ENCODE measurements at places on chromosomes 13 and 19. TPM values are rescaled to one million over a fixed set of nuclear protein-coding genes. Genes with fewer than 3 reads are reported as not detected.

- H3K36me3 ChIP-seq: no peaks in the 10 kb centered on the region
- H3K27me3 ChIP-seq: peaks cover 44% of the 10 kb centered on the region
- DNase-seq: peak; percentile 5
Observed at GRCh38 chr19:5293612-5294378, 46.8 kb downstream of the PTPRS start.

GRCh38 chr19:48680436-48681126, 7.8 kb upstream of the NTN5 start:
- H3K4me1 ChIP-seq: peaks cover 15% of the 10 kb centered on the region
- DNase-seq: no peak
- no peak overlapping the region for H3K27ac ChIP-seq
- H3K27me3 ChIP-seq: no peaks in the 10 kb centered on the region
- no peak overlapping the region for H3K4me3 ChIP-seq

The GPR12 gene
- not detected for total RNA-seq

DNA sequence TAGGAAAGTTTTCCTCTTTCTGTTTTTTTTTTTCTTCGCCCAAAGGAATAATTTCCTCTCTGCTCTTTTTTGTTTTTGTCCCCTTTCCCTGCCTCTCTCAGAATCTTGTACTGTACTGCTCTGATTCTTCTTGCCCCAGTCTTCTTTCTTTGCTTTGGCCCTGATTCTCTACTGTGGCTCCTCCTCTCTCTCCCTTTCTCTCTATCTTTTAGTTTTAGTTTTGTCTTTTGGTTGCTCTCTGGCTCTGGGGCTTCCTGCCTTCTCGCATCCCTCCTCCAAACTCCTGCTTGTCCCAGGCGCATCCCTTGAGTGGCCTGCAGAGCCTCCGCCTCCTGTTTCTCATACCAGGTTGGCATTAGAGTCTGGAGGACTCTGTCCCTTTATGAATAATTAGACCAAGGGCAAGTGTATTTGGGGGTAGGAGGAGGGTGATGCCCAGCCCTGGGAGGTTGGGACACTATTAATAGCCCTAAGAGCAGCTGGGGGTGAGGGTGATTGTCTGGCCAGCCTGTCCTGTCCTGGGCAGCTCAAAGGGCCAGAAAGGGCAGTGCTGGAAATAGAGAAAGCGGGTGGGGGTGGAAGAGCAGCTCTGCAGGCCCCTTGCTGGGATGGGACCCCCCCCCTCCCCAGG, 39.1 kb downstream of the LYL1 start:
- H3K36me3 ChIP-seq: no peaks in the 10 kb centered on the region
- H3K4me3 ChIP-seq: no peak overlapping the region
- H3K4me1 ChIP-seq: peaks cover 16% of the 10 kb centered on the region
- H3K27ac ChIP-seq: no peak overlapping the region

The PINLYP gene
- 16.0 TPM for total RNA-seq

GRCh38 chr19:42306646-42307045, 4.2 kb upstream of the PAFAH1B3 start:
- H3K36me3 ChIP-seq: no peaks in the 10 kb centered on the region
- H3K27me3 ChIP-seq: peaks cover 12% of the 10 kb centered on the region
- H3K4me1 ChIP-seq: peaks cover 9% of the 10 kb centered on the region

The SULT2A1 gene
- total RNA-seq: not detected

DNA sequence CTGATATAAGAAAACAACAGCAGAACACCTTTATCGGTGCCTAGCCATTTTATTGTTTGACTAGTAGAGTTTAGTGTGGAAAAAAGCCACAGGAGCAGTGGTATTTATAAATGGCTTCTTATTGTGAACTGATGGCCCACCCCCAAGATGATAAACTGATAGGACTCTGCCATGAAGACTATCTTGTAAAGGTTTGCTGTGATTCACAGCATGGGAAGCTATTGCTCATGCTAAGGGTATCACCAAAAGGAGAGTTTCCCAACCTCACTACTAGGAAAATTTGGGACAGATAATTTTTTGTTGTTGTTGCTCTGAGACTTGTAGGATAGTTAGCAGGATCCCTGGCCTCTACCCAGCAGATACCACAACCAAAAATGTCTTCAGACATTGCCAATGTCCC, 12.0 kb upstream of the SLC7A1 start:
- H3K4me3 ChIP-seq: no peak overlapping the region
- H3K27ac ChIP-seq: no peak overlapping the region
- H3K4me1 ChIP-seq: no peaks in the 10 kb centered on the region
- no peak for DNase-seq

GRCh38 chr13:60645676-60646075, 248.7 kb downstream of the TDRD3 start:
- H3K36me3 ChIP-seq: no peaks in the 10 kb centered on the region
- DNase-seq: no peak
- H3K4me1 ChIP-seq: no peaks in the 10 kb centered on the region
- H3K27me3 ChIP-seq: no peaks in the 10 kb centered on the region
- H3K4me3 ChIP-seq: no peak overlapping the region

The VAV1 gene
- total RNA-seq: 59.3 TPM

The IGFL1 gene
- total RNA-seq: 0.99 TPM

- H3K27me3 ChIP-seq: peaks cover 25% of the 10 kb centered on the region
- DNase-seq: no peak
- no peak overlapping the region for H3K4me3 ChIP-seq
- no peaks in the 10 kb centered on the region for H3K4me1 ChIP-seq
- no peak overlapping the region for H3K27ac ChIP-seq
Observed at GRCh38 chr19:17797424-17798201, 2.7 kb downstream of the B3GNT3 start.

- peak overlapping the region; percentile 58 for H3K27ac ChIP-seq
- no peak overlapping the region for H3K4me3 ChIP-seq
- peaks cover 17% of the 10 kb centered on the region for H3K4me1 ChIP-seq
- peaks cover 9% of the 10 kb centered on the region for H3K27me3 ChIP-seq
- DNase-seq: no peak
Observed at GRCh38 chr13:113820813-113821651, 42.8 kb downstream of the GAS6 start.

The LGALS14 gene
- total RNA-seq: 0.14 TPM

The ODAD3 gene
- 0.09 TPM for total RNA-seq

GRCh38 chr13:52383366-52383765, 22.6 kb downstream of the THSD1 start:
- H3K4me1 ChIP-seq: no peaks in the 10 kb centered on the region
- no peak overlapping the region for H3K27ac ChIP-seq
- no peaks in the 10 kb centered on the region for H3K27me3 ChIP-seq

The C19orf67 gene
- total RNA-seq: not detected

DNA sequence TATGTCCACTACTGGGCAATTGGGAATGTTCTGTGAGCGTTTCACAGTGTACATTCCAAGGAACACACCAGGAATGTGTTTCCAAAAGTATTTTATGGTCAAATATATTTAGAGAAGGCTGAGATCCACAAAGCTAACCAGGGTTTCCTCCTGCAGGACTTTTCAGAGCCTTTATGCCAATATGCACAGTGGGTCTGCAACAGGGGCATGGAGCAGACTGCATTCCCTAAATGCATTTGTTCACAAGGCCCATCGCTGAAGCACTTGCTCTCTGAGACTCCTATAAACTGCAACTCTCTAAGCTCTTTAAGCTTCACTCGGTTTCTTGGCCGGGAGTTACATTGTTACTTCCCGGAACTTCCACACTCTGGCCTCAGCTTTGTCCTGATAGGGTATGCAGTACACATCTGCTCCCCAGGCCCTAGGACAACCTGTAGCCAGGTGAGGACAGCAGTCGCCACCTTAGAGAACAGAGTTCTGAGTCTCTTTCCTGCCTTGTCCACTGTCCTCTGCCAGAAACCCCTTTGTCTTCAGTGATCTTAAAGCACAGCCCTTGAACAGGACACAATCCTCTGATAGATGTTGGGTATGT, 33.5 kb downstream of the FBN3 start:
- H3K27me3 ChIP-seq: no peaks in the 10 kb centered on the region
- no peak overlapping the region for H3K4me3 ChIP-seq
- H3K4me1 ChIP-seq: no peaks in the 10 kb centered on the region
- H3K27ac ChIP-seq: no peak overlapping the region
- no peaks in the 10 kb centered on the region for H3K36me3 ChIP-seq

The ATP4B gene
- 0.38 TPM for total RNA-seq
